Stimulated activated CD8-positive, alpha-beta memory T cell treated with anti-CD3 and anti-CD28 coated beads, Interleukin-4, amount 100 ng/mL, for 4 hours (primary cell): ENCODE measurements at places on chromosomes 16 and 17.

DNA sequence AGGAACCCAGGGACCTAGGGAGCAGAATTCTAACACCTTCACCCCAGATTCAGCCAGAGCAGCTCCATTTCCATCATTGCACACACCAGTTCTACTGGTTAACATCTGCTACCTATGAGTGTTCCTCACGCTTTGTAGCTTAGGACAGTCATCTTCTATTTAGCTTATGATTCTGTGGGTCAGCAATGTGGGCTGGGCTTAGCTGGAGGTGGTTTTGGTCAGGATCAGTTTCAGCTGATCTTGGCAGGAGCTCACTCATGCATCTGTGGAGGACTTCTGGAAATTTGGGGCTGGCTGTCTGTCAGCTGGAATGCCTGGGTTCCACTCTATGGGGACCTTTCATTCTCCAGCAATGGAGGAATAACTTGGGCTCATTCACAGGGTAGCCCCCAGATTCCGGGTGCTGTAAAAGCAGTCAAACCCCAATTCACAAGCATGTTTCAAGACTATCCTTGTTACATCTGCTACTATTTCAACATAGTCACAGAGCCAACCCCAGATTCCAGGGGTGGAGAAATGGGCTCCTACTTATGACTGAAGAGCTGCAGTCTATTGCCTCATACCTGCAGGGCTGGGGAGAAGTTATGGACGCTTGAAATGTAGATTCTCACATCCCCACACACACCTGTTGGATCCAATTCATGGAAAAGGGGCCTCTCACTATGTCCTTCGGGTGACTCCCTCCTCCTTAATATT lies 3.4 kb upstream of the HP start:
- DNase-seq: no peak

DNA sequence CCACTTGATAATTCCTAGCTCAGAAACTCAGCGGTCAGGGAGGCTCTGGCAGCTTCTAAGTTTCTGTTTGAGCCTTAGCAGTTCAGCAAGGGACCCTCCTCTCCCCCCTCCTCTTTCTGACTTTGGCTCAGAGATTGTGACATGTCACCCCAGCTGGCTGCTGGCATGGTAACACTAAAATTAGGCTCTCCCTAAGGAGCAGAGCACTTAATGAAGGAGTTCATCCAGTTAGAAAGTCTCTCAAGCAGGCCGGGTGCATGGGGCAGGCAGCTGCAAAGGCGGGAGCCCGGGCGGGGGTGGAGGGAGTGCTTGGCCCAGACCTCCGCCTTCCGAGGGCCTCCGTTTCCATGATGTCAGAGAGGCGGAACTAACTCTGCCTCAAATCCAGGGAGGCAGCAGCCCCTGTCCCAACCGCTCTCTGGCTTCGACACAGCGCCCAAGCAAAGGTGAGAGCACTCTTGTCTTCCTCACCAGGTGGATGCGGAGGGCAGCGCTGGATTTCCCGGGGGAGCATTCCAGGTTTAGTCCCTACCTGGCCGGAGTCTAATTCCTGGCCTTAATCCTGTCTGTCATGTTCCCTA lies 128.0 kb upstream of the PLCG2 start:
- no peak for DNase-seq

DNA sequence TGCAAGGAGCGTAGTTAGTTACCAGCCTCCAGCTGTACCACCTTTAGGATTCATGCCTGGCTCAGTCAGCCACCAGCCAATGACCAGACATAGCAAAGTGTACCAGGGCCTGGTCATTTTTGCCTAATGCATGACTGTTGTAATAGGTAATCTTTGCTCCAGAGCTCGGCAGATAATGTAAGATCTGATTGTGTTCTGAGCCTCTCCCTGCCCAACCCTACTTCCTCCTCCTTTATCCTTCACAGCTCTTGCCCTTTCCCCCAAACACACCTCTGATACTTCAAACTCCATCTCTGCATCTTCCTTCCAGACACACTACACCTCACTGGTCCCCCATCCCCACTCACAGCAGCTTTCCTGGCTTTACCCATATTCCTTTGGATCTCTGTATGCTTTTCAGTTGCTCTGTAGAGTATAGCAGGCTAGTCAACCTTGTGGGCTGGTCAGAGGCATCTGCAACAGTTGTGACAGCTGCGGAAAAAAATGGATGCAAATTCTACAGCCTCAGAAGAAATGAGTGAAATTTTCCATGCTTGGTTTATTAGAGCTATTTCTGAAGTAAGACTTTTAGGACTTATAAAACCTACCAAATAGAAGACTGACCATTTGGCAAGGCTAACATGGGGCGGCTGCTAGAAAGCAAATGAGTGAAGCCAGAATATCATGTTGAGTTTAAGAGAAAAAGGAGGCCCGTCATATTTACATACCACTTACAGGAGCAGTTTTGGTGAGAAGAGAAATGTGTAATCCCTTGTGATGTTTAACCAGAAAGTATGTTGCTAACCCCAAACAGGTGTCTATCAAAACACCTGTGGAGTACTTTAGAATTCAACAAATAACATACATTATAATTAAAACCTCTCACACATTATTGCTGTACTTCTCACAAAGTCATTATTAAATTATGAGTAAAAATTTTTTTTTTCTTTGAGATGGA lies 19.9 kb upstream of the C16orf87 start:
- DNase-seq: no peak

DNA sequence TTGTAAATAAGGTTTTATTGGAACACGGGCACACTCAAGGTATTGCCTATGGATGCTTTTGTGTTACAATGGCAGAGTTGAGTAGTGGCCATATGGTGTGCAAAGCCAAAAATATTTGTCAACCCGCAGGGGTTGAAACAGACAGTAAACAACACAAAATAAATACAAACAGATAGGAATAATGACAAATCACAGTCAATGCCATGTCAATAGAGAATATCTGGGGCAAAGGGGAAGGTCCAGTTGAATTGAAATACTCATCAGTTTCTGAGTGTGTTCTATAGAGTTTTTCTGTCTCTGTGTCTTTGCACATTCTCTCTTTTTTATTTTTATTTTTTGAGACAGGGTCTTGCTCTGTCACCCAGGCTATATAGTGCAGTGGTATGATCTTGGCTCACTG lies 37.5 kb downstream of the PITPNC1 start:
- DNase-seq: no peak

- no peak for DNase-seq
These were observed 8.8 kb downstream of the SCIMP start for GRCh38 chr17:5225668-5226457.

DNA sequence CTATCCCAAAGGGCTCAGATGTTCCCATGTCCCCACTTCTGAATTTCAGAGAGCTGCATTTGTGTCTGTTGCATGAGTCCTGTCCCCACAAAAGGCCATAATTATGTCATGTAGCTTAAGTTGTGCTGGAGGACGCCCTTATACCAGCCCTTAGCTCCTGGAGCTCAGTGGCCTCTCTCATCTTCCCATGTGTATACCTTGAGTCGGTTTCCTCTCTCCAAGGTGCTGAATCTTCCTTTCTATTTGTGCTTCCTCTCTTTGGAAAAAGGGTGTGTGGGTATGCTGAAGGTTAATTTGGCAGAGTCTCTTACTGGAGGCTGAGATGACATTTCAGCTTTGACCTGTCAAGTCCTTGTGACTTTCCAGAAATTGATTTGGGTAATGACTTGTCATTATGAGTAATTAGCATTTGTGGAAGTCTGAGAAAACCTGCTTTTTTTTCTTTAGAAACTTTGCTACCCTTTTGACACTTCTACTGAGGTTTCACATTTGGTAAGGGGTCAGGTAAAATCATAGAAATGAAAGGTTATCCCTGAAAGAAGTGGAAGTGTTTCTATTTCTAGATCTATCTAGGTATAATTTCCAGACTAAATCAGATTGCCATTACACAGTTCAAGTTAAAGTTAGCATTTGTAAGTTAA lies 185.4 kb downstream of the ABCC12 start:
- DNase-seq: no peak

DNA sequence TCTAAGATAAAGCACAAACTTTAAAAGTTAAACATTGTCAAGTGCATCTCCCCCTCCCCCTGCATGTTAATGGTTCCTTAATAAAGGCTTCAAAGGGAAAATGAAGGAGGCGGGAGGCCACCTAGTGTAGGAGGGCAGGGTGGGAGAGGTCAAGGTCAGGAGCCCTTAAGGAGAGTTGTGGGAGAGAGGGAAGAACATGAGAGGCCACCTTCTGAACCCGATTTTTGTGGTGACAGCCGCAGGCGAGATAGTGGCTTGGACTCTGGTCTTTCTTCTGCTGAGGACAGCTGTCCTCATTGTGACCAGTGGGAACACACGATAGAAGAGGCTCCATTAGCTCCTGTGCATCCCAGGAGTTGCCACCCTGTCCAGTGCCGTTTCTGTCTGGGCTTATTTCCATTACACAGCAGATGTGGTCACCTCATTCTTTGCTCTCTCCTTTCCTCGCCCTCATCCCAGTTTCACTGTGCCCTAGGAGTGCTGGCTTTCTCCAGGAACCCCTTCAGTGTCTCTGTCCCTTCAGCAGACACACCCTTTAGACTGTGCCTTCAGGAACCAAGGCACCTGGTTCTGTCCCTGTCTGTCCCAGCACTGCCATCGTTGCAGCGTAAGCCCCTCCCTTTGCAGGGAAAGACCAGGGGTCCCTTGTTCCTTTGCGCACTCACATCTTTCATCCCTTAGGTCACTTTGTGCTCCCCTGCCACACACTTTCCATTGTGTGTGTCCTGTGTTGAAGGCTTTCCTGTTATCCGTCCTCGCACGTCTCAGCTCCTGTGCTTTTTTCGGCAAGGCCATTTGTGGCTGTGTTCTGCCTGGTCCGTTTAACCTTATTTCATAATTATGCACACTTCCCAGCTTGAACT lies 7.5 kb downstream of the SEC14L1 start:
- DNase-seq: no peak

DNA sequence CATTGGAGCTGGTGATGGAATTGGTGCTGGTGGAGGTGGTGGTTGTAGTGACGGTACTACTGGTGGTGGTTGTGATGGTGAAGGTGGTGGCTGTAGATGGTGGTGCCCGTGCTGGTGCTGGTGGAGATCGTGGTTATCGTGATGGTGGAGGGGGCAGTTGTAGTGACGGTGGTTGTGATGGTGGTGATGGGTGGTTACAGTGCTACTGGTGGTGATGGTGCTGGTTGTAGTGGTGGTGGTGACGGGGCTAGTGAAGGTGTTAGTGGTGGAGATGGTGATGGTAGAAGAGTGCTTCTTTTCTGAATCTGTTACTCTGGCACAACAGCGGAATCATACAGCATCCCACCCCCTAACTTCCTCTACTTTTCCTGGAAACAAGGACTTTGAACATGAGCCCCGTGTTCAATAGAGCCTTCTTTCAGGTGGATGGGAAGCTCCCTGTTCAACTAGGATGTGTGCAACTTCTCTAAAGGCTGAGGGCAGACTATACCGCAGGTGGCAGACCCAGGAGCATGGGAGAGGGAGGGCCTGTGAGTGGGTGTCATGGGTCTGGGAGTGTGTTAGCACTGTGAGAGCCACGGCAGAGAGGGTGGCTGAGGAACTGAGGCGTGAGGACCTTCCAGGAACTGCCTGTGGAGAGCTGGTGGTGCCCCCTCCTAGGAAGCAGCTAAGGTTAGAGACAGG lies 8.2 kb downstream of the TBX21 start:
- DNase-seq: no peak

- DNase-seq: no peak
These were observed 498.6 kb downstream of the GRIN2A start for GRCh38 chr16:9683677-9684076.

GRCh38 chr17:68011199-68011665 lies 15.0 kb upstream of the C17orf58 start:
- peak; percentile 19 for DNase-seq

GRCh38 chr16:69890114-69890891 lies 60.8 kb upstream of the CLEC18A start:
- DNase-seq: no peak

DNA sequence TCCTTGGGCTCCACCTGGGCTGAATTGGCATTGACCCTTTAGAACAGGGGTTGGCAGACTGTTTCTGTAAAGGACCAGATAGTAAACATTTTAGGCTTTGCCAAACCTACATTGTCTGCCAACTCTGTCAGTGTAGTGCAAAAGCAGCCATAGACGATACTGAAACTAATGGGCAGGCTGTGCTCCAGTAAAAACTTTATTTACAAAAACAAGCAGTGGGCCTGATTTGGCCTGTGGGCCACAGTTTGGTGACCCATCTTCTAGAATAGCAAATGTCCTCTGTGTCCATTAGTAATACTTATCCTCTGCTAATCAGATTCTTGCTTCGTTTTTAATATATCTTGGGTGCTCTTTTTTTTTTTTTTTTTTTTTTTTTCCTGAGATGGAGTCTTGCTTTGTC lies 6.2 kb downstream of the UTP4 start:
- DNase-seq: no peak

DNA sequence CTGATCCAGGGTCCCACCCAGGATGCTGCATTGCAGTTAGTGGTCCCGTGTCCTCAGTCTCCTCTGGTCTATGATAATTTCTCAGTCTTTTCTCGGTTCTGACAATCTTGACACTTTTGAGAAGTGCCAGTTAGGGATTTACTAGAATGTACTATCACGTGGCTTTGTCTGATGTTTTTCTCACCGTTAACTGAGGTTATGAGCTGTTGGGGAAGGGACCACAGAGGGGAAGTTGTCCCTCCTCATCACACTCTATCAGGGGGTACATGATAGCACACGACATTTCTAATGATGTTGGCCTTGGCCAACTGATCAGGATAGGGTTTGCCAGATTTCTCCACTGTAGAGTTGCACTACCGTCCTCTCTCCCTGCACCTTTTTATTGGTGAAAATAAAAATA lies 250.9 kb upstream of the SDK2 start:
- no peak for DNase-seq

DNA sequence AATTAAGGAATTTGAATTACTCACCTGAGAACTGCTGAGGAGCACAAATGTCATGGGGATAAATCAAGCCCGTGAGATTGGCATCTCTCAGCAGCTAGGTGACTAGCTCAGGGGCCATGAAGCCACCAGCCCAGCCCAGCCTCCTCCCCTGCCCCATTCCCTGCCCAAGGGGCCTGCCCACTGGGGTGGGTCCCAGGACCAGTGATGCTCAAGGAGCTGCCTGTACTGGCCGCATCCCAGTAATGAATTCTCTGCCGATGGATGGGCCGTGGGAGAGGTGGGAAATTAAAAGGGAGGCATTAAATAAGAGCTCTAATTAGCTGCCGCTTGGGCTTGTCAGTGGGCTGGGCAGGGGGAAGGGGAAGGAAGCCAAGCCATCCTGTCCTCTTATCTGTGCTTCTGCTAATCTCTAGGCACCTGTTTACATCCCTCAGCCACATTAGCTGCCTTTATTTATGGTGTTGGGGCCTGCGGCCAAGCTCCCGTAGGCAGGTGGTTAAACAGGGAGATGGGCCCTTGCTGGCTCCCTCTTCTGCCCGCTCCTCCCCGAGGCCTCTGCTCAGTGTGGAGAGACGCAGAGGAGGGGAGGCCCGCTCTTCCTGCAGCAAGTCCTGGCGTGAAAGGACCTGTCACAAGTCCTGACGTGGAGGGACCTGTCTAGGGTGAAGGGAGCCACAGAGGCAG lies 48.8 kb downstream of the PIPOX start:
- DNase-seq: no peak

DNA sequence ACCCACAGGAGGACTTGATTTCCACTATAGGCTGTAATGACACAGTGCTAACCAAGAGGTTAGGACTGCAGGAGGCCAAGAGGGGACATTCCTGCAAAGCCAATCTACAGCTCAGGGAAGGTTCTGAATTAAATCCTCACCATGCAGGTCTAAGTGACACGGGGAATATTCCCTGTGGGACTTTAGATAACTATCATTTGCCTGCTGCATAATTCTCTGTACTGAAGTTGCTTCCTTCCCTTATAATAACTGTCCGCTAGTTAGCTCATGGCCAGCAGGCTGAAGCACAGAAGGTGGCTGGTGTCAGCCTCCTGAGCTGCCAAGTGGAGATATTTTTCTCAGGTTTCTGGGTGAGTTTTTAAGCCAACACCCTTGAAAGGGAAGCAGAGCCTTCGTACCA lies 74.6 kb upstream of the SOX9 start:
- DNase-seq: no peak

- no peak for DNase-seq
These were observed 71.5 kb upstream of the GSE1 start for GRCh38 chr16:85541619-85541979.
